ENCODE measurements at places on chromosomes 2 and 18.

GRCh38 chr2:24915175-24915574 is 4.9 kb downstream of the ADCY3 start:
- no peak for DNase-seq

DNA sequence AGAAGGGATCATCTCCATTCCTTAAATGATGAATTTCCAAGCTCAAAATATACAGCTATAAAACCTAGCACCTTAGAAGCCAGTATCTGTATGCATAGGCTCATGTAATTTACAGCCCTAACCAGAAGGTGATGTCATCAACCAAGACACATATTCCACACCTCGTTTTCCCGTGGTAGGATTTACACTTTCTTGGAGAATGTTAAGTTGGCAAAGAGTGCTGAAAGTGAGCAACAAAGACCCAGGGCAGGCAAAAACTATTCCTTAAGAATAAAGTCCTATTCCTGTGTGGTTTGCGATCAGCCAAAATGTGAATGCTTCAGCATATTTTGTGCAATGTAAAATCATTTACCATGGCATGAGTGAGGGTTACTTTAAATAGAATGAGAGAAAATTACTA is 247.1 kb downstream of the OSR1 start:
- no peak for DNase-seq

- no peak for DNase-seq
These were observed 38.3 kb downstream of the MRPL33 start for GRCh38 chr2:27809761-27810241.

DNA sequence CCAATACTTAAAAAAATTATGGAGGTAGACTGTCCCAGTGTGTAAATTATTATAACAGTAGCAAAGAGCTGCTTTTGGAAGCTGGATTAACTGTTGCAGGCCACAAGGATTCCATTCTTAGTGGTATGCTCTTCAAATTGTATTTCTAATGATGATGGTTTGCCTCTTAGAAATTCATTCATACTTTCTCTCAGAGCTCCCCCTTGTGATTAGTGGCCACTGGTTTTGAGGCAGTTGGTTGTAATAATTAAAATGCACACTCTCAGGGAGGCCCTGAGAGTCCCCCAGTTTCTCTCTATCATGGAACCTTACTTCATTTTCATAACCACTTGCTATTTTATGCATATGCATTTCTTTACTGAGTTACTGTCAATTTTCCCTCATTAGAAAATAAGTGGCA is 122.5 kb downstream of the PLA2R1 start:
- DNase-seq: no peak

GRCh38 chr2:145845207-145845894 is 1325.4 kb upstream of the ZEB2 start:
- DNase-seq: no peak
